ENCODE measurements at places on chromosomes 2 and 18.
A peak's percentile ranks its signal among the peaks of the same experiment; 100 is the strongest.

- peak; percentile 3 for DNase-seq
Measured at GRCh38 chr18:73777356-73778031, 370.1 kb downstream of the FBXO15 start.

- DNase-seq: no peak
Measured at GRCh38 chr18:11859903-11860407, 8.7 kb downstream of the CHMP1B start.

- peak; percentile 45 for DNase-seq
Measured at GRCh38 chr2:55168221-55169154, 63.6 kb downstream of the CLHC1 start.

- no peak for DNase-seq
Measured at GRCh38 chr2:233081232-233081730, 21.1 kb downstream of the INPP5D start.

GRCh38 chr18:46343931-46344372 lies 239.8 kb downstream of the HAUS1 start:
- DNase-seq: no peak

GRCh38 chr2:222362336-222362735 lies 62.0 kb upstream of the SGPP2 start:
- DNase-seq: no peak

- no peak for DNase-seq
Measured at GRCh38 chr2:100269889-100270288, 52.4 kb downstream of the LONRF2 start.

GRCh38 chr2:229852565-229852964 lies 69.2 kb downstream of the TRIP12 start:
- DNase-seq: no peak

DNA sequence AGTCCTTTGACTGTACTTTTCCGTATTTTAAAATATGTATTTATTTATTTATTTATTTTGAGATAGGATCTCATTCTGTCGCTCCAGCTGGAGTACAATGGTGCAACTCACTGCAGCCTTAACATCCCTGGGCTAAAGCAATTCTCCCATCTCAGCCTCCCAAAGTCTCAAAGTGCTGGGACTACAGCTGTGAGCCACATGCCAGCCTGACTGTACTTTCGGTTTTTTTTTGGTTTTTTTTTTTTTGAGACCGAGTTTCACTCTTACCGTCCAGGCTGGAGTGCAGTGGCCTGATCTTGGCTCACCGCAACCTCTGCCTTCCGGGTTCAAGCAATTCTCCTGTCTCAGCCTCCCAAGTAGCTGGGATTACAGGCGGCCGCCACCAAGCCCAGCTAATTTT lies 28.9 kb upstream of the CCNYL1 start:
- no peak for DNase-seq

- no peak for DNase-seq
Measured at GRCh38 chr2:17757321-17757720, 3.4 kb downstream of the GEN1 start.

DNA sequence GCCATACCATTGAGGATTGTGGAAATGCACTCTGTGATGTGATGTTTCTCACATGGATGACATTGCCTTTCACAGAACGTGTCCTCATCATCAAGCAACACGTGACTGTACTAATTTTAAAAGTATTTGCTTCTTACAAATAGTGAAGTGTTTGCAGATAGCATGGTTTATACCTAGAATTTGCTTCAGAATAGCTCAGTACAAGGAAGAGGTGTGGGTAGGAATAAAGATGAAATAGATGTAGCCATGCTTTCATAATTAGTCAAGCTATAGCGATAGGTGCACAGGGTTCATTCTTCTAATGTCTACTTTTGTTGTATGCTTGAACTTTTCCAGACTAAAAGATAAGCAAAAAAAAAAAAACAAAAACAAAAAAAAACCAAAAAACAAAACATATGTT lies 27.5 kb downstream of the MAP4K4 start:
- DNase-seq: no peak

DNA sequence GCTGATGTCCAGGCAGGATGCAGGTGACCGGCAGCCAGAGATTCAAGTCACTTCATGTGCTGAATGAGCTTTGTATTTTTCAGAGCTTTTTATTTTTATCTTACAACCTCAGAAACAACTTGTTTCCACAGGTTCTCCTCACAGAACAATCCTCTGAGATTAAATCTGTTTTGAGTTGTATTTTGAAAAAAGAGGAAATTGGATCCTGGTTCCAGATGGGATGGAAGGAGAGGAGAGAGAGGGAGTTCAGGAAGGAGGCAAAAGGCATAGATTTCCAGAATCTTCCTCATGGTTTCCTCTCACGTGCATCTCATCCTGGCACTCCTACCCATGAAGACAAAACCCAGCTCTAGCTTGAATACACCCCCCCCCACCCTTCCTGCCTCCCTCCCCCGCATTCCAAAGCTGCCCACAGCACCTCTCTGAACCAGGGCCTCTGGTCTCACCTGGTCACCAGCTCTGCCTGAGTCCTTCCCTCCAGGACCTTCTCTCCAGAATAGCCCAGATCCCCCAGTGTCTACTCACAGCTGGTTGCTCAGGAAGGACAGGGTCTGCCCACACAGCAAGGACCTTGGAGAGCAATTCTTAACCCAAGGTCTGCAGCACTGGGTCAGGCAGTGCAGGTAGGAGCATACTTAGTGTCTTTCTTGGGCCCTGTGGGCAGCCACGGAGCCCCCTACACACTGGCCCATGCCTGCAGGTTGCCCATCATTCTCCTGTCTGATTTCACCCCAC lies 104.7 kb downstream of the ZFP36L2 start:
- DNase-seq: no peak

- DNase-seq: no peak
Measured at GRCh38 chr2:240576436-240577205, 8.3 kb downstream of the RNPEPL1 start.

GRCh38 chr2:82182270-82182669 lies 1877.7 kb upstream of the LRRTM1 start:
- no peak for DNase-seq

- no peak for DNase-seq
Measured at GRCh38 chr2:196213252-196213980, 42.0 kb upstream of the STK17B start.

DNA sequence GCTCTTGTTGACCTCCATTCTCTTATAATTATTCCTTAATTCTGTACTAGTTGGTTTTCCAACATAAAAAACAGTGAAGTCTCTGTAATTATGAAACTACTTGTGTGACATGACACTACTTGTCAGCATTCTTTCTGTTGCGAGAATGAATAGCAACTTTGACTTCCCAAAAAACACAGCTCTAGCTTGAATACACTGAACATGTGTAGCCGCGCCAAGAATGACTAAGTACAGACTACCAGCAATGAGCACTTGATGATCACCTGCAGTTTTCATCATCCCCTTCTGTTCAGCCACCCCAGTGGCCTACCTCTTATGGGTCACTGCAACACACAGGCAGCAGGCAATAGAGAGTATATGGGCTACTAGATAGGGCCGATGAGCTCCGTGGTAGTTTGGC lies 229.3 kb downstream of the TGIF1 start:
- DNase-seq: no peak

DNA sequence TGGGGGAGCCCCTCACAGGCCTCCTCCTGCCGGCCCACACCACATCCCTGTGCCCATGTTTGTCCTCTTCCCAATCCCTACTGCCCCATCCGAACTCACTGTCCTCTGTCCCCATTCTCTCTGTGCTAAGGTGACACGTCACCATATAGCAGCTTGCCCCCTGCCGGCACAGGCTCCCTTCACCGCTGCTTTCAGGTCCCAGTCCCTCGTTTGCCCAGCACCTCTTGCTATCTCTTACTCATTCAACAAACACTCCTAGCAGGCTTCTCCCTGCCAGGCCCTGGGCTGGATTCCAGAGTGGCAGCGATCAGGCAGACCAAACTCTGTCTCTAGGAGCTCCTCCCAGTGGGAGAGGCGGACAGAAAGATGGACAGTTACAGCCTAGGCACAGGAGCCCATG lies 74.3 kb downstream of the TFCP2L1 start:
- no peak for DNase-seq

GRCh38 chr18:3186678-3187658 lies 32.8 kb downstream of the MYOM1 start:
- no peak for DNase-seq

DNA sequence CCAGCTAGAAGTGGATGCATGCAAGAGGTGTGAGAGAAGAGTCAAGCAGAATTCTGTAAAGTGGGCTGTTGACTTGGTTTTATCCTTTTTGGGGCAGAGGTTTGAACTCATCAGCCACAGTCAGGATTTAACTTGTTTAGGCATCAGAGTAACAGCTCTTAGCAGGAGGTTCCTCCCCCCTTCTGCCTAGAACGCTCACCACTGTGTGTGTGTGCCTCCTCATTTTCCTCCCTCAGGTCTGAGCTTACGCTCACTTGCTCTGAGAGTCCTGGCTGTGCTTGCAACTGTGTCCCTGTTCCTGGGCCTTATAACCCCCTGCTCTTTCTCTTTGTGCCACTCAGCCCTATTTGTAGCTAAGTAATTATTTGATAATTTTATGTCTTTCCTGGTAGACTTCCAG lies 167.9 kb downstream of the TMEM182 start:
- no peak for DNase-seq

GRCh38 chr2:161042990-161043625 lies 117.1 kb upstream of the TANK start:
- no peak for DNase-seq

- DNase-seq: no peak
Measured at GRCh38 chr18:7023581-7023980, 94.0 kb downstream of the LAMA1 start.

DNA sequence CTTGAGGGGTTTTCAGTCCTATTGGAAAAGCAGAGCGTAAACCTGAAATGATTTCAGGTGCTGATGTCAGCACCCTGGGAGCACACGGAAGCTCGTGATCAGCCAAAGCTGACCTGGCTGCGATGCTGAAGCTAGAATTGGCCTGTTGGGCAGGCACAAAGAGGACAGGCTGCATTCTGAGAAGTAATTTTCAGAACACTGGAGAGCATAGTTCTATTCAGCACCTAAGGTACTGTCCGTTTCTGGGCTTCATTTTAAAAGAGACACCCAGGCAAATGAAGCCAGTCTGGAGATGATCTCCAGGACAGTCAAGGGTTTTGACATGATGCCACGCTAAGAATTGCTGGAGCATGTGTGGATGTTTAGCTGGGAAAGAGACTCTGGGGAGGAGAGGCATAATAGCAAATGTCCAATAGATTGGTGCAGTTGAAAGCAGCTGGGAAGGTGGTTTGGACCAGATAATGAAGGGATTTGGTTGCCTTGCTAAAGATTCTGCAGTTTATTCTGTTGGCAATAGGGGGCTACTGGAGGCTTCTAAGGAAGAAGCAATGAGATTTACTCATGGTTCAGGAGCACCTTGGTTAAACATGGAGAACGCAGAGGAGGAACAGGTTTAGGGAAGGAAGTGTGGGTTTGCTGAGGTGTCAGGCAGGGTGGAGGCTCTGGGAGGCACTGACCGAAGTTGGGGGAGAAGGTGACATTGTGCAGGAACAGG lies 86.6 kb downstream of the ACOXL start:
- DNase-seq: peak; percentile 33

DNA sequence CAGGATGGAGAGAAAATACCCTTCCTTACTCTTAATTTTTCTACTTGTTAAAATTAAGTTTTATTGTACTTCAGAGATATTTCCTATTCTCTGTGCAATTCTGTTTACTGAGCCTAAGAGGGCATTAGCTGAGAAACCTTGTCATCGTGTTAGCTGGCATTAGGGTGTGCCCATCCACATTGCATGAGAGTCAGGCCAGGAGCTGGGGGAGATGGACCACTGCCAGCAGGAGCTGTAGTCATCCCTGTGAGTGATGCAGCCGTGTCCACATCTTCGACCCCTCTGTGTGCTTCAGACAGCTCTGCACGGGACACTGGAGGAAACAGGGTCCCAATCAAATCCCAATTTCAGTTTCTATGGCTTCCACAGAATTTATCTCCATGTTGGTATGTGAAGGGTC lies 34.2 kb downstream of the ABCA12 start:
- DNase-seq: no peak
